NCI-H2081 (cell line): ENCODE measurements at places on chromosomes 5 and 9.

GRCh38 chr5:109939116-109939682 lies 249.5 kb downstream of the MAN2A1 start:
- no peak for DNase-seq

- DNase-seq, result no peak
Measured at GRCh38 chr5:137684761-137685160, 51.1 kb downstream of the KLHL3 start.

- DNase-seq, result no peak
Measured at GRCh38 chr9:37916471-37917312, 12.8 kb upstream of the SLC25A51 start.

DNA sequence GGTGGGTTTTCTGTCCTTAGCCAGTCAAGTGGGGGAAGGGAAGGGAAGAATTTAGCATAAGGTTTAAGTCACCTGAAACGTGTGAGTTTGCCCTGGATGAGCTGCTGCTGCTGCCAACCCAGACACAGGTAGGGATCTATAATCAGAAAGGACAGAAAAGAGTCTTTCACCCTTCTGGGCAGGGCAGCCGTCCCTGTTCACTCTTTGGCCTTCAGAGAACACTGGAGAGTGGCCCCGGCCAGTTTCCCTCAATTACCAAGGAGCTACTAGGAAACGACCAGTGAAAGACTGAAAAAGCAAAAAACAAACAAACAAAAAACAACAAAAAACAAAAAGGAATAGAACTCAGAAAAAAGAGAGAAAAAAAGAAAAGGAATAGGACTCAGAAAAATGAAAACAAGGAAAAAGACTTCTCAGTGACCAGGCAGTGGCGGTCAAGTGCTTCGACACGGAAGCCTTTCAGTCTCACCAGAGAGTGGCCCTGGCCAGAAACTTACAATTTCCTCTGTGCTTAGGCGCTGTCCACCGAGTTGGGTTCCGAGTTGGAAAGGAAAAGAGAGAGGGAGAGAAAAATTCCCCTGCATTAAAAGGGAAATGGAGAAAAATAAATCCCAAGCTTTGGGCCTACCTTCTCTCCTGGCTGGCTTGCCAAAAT lies 2.5 kb upstream of the GM2A start:
- DNase-seq, result no peak

DNA sequence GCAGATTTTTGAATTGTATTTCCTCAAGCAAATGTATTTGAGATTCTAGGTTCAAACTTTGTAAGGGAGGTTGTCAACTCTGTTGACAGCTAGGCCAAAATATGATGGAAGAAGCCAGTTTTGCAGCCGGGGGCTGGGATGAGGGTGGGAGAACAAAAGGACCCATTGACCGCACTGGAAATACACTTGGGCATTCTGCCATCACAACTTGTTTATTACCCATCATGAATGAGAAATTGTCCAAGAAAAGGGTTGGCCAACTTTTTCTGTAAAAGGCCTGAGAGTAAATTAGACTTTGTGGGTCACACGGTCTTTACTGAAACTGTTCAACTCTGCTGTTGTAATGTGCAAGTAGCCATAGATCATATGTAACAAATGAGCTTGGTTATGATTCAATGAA lies 221.3 kb upstream of the KLF9 start:
- DNase-seq, result no peak

DNA sequence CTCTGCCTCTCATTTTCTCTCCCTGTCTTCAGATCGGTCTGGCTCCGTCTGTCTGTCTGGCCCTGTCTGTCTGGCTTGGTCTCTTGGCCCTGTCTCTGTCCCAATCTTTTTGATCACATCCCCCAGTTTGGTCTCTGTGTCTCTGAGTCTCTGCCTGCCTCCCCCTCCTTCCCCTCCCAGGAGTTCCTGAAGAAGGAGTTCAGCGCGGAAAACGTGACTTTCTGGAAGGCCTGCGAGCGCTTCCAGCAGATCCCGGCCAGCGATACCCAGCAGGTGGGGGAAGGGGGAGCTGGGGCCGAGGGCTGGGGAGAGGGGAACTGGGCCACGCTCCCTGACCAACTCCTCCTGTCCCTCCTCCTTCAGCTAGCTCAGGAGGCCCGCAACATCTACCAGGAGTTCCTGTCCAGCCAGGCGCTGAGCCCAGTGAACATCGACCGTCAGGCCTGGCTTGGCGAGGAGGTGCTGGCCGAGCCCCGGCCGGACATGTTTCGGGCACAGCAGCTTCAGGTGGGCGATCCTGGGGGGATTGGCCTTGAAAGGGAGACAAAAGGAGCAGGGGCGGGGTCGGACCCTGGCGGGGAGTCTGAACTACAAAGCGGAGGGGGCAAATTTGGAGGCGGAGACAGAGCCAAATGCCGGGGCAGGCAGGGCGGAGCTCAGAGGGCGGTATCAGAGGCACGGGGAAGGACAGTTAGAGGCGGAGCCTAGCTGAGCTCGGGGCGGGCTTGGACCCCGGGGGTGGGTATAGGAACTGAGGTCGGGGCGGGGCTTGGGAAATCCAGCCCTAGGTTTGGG lies 9.0 kb downstream of the RGS14 start:
- DNase-seq, result no peak

DNA sequence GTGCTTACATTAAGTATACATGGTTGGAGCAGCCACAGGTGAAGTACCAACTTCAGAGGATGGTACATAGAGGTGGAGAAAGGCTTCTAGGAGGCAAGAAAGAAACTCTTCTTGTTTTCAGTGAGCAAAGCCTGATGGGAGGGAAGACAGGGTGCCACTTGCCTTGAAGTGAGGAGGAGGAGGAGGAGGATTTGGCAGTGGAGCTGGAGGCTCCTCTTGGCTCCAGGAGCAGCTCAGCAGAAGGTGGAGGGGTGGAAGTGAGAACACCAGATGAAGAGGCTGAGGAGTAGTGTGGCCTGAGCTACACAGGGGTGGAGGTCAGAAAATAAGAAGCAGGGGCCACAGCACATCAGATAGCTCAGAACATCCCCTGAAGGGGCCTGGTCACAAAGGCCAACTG lies 91.1 kb upstream of the SHISAL2B start:
- DNase-seq, result no peak
